ENCODE measurements at places on chromosomes 5 and 9.

- no peak for DNase-seq
These were observed 407.1 kb upstream of the PAPPA start for GRCh38 chr9:115746496-115746895.

- DNase-seq, result no peak
These were observed 136.9 kb downstream of the UGCG start for GRCh38 chr9:112033237-112034215.

DNA sequence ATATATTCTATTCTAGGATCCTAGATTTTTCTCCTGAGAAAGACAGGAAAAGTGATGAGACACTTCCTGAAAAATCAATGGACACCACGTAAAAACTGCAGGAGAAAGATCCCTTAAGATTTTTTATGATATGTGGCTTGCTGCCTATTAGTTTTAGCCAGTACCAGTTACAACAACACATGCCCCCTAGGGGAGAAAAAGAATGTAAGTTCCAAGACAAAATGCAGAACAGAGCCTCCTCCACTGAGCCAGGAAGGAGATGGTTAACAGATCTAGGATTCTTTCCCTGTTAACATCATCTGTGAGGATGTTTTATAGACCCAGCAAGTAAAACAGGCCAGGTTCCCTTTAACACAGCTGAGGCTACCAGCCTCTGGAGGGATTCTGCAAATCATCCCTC, 574.7 kb downstream of the TLE4 start:
- no peak for DNase-seq

- no peak for DNase-seq
These were observed 1.2 kb upstream of the PHF2 start for GRCh38 chr9:93574900-93575795.

DNA sequence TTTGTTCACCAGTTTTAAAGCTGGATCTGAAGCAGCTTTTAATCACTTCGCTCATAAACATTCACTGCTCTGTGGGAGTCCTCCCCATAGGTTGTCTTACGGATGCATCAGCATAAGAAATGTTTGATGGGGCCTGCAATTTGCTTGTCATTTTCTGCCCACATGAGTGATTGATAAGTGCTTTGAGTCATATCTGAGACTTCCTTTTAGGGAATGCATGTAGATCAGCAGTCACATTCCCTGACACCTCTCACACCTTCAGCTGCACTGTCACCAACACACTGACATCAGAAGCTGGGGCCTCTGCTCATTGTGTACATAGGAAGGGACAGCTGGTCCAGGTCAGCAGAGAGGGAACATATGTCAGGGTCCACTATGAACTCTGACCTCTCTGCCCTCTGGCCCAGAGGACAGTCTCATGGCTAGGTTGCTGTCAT, 84.1 kb upstream of the SPATA31D4 start:
- DNase-seq, result no peak

Data from posterior cingulate gyrus (tissue), 11 donors.